Urinary bladder (tissue), 4 donors: ENCODE measurements at places on chromosomes 4 and X. TPM values are rescaled to one million over a fixed set of nuclear protein-coding genes. Genes with fewer than 3 reads are reported as not detected.

DNA sequence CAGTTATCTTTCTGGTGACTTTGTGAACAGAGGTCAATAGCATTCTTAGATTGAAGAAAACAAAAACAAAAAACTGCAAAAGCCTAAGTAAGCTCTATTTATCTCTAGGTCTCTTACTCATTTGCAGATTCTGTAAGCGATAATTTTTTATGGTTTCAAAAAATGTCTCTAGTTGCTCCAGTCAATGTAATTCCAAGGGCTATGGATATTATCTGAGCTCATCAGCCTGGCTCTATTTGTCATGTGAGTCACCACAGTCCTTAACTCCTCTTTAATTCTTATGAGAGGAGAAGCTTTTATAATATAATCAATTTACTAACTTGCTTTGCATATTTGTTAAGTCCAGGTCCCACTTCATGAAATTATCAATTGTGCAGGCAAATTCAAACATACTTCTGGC is 79.1 kb downstream of the NPFFR2 start:
- DNase-seq = no peak

GRCh38 chr4:149555799-149556198 is 259.8 kb downstream of the IQCM start:
- no peak for DNase-seq

- DNase-seq = no peak
Observed at GRCh38 chr4:151934766-151935165, 174.0 kb upstream of the GATB start.

- no peak for DNase-seq
Observed at GRCh38 chrX:66130469-66130868, 33.6 kb upstream of the HEPH start.

DNA sequence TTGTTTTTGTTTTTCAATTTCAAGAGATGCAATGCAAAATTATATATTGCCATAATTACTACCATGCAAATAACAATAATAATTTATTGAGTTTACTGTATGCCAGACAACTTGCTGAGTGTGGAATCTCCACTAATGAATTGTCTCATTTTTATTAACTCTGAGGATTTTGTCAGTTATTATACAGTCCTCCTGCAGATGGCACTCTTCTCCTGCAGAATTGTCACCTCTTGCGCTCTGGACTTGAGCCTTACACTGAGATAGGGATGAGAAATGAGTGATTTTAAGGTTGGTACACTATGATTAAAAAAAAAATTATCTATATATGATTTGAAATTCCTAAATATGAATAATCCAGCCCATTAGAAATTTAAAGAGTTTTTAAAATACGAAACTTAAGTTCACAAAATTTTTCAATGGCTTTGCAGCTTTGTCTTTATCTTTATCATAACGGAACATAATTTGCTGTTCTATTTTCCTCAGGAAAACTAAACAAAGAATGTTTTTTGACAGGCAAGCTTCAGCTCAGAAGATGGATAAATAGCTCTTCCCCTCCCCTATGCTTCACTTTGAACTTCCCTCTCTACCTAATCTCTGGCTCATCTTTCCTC is 12.7 kb upstream of the PAQR3 start:
- DNase-seq = no peak

GRCh38 chr4:94116842-94117241 is 90.8 kb upstream of the SMARCAD1 start:
- DNase-seq = no peak

- no peak for DNase-seq
Observed at GRCh38 chr4:41874398-41874797, 60.8 kb upstream of the TMEM33 start.

- DNase-seq = no peak
Observed at GRCh38 chr4:42313872-42314271, 83.4 kb upstream of the SHISA3 start.

- DNase-seq = no peak
Observed at GRCh38 chr4:66182636-66183035, 512.3 kb upstream of the EPHA5 start.

GRCh38 chrX:41386222-41386990 is 52.4 kb downstream of the DDX3X start:
- no peak for DNase-seq

DNA sequence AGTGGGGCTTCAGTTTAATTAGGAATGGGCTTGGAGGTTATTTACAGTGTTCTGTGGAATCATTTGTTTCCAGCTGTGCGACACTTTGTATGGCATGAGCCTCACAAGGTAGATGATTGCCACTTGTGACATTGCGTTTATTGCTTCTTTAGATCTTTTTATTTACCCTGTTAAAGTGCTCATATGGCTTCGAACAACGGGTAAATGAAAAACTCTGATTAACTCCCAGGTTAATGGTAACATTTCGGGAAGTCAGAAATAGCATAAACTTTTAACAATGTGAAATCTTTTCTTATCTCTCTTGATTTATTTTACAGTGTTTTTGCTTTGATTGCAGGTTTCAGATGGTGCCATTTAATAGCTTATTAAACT is 494.3 kb downstream of the IDS start:
- no peak for DNase-seq

DNA sequence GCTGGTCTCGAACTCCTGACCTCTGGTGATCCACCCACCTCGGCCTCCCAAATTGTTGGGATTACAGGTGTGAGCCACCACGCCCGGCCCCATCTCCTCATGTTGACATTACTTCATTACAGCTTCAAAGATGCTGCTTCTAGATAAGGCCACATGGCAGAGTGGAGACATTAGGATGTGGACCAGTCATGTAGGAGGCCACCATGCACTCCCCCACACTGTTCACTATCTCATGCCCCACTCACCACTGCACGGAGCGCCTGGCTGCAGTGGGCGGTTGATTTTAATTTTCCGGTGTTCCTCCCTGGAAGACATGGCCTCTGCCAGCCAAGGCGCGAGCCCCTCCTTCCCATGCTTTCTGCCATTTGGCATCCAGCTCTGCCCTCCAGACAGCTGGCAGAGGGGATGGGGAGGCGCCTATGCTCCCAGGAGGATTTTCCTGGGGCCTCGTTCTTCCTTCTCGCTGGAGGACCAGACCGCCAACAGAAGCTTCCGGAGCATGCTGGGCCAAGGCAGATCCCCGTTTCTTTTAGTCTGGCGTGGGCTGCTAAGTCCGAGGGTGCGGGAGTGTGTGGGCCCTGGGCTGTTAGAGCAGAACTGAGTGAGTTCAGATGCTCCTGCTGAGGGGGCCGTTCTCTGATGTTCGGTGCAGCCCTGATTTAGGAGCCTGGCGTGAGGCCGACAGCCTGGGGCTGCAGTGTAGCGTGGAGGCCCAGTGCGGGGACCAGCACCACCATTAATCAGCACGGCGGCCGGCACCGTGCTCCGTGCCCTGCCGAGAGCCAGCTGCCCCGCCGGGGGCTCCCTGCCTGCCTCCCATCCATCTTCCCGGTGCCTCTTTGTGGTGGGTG is 93.1 kb downstream of the SORCS2 start:
- DNase-seq = peak; percentile 48

DNA sequence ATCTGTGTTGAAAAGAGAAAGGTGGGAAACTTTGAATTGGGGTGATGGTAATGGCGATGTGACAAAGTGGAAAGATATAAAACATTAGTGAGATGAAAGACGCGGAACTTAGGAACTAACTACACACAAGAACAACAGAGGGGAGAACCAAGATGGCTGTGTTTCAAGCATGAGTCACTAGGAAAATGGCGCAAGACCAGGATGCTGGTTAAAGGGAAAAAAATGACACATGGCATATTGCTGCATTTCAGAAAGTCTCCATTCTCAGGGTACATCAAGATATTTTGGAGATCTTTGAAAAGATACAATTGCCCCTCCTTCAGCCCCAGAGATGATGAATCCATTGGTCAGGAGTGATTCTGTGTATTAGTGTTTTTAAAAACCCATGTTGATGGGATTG is 164.4 kb downstream of the FBXO8 start:
- no peak for DNase-seq

DNA sequence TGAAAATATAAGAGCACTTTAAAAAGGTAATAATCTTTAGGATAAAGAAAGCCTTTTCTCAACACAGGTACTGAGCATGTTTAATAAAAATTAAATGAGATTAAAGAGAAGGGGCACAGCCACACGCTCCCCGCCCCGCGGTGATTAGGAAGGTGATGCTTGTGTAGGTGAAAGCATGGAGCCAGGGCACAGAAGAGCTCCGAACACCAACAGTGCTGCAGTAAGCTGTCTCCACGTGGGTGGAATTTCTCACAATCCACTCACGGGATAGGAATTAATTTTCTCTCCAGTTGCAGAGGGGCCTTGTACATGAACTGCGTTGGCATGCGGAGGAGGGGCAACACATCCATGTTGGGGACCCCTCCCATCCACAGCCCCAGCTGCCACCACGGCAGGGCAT is 27.0 kb downstream of the DCTD start:
- DNase-seq = no peak

GRCh38 chr4:84218031-84218430 is 281.1 kb downstream of the NKX6-1 start:
- no peak for DNase-seq

DNA sequence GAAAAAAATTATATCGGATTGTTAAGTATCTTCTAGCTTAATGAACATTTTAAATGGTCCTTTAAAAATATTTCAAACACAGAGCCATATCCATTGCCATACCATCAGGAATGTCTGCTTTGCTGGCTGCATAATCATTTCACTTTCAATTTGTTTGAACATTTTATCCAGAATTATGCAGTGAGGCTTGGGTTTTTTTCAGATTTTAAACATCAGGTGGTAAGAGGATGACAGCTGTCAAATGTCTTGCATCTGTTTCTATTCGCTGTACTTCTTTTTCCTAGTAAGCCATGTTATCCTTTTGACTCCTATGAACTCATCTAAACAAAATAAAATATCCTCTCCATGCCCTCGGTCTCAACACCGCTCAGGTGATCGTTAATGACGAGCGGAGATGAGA is 802 bp downstream of the RFC1 start:
- DNase-seq = no peak

DNA sequence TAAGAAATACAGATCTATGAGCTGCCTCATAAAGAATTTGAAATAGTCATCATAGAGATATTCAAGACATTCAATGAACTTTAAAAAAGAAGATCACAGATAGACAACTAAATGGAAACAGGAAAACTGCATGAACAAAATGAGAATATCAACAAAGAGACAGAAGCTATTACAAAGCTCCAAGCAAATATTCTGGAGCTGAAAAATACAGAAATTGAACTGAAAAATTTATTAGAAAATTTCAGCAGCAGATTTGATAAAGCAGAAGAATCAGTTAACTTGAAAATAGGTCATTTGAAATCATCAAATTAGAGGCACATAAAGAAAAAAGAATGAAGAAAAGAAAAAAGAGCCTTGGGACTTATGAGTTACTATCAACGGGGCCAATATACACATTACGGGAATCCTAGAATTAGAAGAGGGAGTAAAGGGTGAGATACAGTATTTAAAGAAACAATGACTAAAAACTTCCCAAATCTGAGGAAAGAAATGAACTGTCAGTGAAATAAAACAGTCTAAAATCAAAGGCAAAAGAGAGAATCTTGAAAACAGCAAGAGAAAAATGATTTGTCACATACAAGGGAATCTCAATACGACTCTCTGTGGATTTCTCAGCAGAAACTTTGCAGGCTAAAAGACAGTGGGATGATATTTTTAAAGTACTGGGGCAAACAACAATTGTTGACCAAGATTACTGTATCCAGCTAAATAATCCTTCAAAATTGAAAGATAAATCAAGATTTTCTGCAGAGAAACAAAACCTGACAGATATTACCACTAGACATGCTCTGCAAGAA is 641.6 kb downstream of the ANKRD50 start:
- no peak for DNase-seq

- DNase-seq = peak; percentile 29
Observed at GRCh38 chr4:2630556-2631273, 94.3 kb downstream of the FAM193A start.

- DNase-seq = no peak
Observed at GRCh38 chrX:30653415-30654131, at the start of gene GK. Gene GK (plus strand): TSS chrX:30653423. CDS start chrX:30653538, 115 bp downstream.

DNA sequence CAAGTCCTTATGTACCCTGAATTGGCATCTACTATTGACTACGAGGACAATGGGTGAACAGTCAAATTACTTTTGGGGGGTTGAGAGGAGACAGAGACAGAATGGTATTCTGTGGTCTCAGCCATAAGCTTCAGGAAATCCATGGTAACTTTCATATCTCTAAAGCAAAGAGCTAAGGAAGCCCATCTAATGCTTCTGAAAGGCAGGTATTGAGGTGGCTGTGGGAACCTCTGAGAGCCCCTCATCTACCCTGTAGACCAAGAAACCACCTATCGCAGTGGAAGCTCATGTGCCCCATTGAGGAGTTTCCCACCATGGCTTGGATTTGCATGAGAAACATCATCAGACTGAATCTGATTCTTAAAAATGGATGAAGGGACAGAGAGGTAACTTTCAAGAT is 23.1 kb upstream of the BMP2K start:
- DNase-seq = no peak

- no peak for DNase-seq
Observed at GRCh38 chr4:8238515-8239053, 31.0 kb upstream of the HTRA3 start.

DNA sequence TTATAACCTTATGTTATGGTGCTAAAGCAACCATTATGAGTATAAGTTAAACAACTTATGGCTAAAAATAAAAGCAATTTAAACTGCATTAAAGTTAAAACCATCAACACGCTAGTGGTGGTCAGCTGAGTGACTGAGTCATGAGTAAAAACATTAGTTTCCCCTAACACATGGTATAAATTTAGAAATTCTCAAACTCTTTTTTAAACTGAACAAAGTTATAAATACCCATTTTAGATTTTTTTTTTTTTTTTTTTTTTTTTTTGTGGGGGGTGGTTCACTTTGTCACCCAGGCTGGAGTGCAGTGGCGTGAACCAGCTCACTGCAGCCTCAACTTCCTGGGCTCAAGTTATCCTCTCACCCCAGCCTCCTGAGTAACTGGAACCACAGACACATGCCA is 5.4 kb upstream of the BBS7 start:
- no peak for DNase-seq

Gene SMIM10L2A
- total RNA-seq = 0.85 TPM

Gene SERTM2
- total RNA-seq = 0.37 TPM

Gene QDPR
- 9.8 TPM for total RNA-seq

Gene RHOXF2B
- not detected for total RNA-seq

Gene UBL4A
- 20.4 TPM for total RNA-seq

Gene MAP7D2
- total RNA-seq = 0.21 TPM

Gene COL4A5
- 296 TPM for total RNA-seq
